ENCODE measurements at places on chromosomes 1 and 21.

DNA sequence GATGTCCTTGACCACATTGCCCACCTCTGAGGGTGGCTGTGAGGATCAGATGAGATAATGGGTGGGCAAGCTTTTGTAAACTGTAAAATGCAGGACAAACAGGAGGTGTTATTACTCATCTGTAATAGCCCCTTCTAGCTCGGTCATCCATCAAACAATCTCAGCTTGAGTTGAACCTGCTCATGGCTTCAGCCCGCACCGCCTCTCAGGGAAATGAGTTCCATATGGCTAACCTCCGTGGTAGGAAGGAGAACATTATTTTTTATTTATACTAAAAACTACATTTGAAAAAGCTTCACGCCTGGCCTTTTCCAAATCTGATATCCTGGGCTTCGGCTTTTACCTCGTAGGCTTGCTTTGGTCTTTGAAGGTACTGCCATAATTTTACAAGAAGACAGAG lies 116.2 kb upstream of the USP24 start:
- DNase-seq: no peak

DNA sequence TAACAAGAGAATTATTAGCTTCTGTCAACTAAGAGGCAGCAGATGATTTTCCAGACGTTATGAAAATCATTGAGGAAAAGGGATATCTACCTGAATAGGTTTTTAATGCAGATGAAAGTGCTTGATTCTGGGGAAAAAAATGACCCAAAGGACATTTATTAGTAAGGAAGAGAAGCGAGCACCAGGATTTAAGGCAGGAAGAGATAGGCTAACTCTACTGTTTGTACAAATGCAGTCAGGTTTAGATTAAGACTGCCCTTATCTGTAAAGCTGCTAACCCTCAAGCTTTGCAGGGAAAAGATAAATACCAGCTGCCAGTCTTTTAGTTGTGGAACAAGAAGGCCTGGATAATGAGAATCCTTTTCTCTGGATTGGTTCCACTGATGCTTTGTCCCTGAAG lies 33.0 kb upstream of the LRIG2 start:
- no peak for DNase-seq

DNA sequence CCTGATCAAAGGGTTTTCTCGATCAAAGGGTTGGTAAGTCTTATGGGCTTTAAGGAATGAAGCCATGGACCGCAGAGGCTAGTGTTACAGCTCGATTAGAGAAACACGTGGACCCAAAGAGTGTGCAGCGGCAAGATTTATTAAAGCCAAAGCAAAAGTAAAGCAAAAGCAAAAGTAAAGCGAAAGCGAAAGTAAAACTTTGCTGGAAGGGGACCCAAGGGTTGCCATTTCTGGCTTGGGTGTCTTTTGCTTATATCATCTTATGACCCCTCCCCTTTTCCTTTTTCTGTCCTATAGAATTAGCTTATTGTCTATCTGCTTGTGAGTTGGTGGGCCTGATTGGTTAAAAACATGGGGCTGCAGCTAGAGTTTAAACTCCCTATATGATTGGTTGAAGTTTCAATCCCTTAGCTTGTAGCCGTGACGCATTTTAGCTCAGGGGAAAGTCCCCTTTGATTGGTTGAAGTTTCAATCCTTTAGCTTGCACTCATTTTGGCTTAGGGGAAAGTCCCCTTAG lies 957.0 kb downstream of the AMY1C start:
- DNase-seq: no peak

DNA sequence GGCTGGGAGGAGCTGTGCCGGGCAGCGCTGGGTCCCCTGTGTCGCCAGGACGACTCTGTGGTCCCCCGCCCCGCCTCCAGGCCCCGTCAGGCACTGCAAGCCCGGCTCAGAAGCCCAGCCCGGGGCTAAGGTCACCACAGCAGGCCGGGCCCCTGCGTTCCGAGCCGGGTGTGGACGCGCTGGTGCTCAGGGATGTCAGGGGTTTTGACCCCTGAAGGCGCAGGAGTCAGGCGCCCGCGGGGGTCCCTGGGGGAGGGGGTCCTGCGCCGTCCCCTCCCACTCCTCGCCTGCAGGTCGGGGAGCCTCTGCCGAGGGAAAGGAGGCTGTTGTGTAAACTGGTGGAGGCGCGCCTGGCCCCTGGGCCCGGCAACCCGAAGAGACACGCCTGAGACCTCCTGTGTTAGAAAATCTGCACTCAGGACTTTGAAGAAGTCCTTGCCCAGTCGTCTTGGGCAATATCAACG lies 23.7 kb upstream of the TMEM54 start:
- DNase-seq: no peak

DNA sequence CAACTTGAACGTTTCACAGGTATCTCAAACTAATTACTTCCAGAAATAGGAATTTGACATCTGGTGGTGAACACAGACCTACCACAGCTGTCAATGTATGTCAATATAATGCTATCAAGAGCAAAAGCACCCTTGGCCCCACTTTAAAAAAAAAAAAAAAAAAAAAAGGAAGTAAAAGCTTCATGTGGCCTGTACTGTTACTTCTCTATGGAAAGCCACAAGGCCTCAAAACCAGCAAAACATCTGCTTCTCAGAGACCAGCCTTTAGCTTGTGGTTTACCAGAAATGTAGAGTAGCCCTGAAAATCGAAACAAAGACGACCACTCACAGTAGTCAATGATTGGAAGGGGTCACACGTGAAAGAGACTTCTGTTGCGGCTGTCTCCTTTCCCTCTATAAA lies 109.6 kb downstream of the SLC45A1 start:
- peak; percentile 73 for DNase-seq

DNA sequence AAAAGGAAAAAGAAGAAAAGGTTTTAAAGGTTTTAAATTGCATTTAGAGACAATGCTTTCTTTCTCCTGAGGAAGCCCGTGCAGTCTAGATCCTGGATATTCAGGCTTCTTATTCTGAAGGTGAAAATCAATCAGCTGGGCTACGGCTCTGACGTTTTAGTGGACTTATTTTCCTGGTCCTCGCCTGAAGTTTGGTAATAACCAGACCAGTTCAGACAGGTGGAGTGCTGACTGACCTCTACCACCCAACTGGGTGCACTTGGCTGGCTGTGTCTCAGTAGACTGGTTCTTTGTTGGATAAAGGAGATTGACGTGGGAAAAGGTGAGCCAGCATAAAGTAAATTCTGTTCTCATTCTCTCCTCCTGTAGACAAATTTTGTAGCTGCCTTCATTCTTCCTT lies 7.2 kb upstream of the ATP1A1 start:
- no peak for DNase-seq

GRCh38 chr1:98068016-98068415 lies 147.2 kb upstream of the DPYD start:
- DNase-seq: no peak

- no peak for DNase-seq
These were observed 549.8 kb downstream of the MATN1 start for GRCh38 chr1:30173560-30173959.

DNA sequence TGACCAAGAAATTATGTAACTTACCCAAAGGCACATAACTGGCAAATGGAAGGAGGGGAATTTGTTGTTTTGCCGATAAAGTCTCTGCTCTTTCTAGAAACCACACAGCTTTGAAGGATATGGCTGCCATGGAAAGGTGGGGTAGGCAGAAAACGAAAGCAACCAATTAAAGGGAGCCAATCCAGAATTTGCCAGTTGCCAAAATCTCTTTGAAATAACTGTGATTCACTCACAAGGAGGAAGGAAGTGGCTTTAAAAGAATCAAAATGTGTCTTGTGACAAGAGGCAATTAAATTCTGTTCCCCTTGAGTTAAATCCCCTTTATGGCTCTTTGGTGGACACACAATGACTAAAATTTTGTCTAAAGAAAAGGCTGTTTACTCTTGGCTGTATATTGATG lies 61.2 kb upstream of the CCDC190 start:
- DNase-seq: peak; percentile 14

- DNase-seq: peak; percentile 50
These were observed 4.9 kb downstream of the SPTA1 start for GRCh38 chr1:158681606-158682005.

- DNase-seq: no peak
These were observed 8.7 kb upstream of the ADCY10 start for GRCh38 chr1:167922611-167923074.

DNA sequence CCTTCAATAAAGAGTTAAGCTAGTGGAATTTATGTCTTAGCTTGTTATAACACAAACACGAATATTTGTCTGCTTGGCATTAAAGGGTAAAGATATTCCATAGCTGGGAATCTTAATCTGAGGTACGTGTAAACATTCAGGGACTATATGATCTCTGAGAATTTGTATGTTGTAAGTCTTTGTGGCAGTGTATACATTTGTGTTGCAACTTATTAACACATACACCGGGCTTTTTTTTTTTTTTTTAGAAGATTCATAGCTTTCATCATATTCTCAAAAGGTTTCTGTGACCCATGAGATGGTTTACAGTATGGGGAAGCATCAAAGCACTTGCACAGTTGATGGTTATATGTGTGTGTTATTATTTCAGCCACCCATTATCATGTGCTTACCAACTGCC lies 3.0 kb downstream of the GGPS1 start:
- peak; percentile 55 for DNase-seq
